ENCODE measurements at places on chromosomes 7 and 10.

DNA sequence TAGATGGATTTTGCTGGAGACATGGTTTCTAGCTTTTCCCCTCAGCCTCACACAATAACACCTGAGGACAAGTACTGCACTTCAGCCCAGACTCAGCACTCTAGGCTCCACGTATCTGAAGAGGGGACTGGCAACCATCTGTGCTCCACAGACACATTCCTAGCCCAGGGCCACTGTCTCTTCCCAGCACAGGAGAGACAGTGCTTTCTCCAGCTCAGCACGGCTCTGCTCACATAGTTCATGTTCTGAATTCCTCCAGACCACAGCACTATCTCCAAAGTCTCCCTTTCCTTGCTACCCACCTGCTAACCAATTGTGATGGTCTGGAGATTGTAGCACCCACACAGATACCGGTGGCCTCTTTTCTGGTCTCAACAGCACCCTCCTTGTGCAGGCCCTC is 114.5 kb downstream of the HTR7 start:
- DNase-seq = no peak

DNA sequence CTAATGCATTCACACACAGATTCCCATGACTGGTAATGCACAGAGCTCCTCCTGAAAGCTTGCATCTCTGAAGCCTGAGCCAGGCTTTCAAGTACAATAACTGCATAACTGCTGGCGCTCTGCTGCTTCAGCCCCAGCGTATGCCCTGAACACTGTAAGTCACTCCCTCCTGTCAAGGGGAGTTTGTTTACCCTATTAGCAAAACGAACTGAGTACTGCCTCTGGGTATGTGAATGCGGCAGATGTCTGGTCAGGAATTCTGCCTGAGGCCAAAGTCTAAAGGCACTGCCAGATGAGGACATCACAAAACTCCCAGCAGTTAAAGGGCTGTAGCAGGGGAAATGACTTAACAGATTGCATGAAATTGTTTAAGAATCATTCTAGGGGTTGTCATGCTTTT is 97.7 kb downstream of the NRCAM start:
- no peak for DNase-seq

- DNase-seq = no peak
These were observed 19.4 kb downstream of the COPG2 start for GRCh38 chr7:130649004-130649790.

- peak; percentile 68 for DNase-seq
These were observed at the start of gene HELLS for GRCh38 chr10:94545391-94546048. Gene HELLS (plus strand): TSS chr10:94545788. CDS start chr10:94545922, 134 bp downstream.

DNA sequence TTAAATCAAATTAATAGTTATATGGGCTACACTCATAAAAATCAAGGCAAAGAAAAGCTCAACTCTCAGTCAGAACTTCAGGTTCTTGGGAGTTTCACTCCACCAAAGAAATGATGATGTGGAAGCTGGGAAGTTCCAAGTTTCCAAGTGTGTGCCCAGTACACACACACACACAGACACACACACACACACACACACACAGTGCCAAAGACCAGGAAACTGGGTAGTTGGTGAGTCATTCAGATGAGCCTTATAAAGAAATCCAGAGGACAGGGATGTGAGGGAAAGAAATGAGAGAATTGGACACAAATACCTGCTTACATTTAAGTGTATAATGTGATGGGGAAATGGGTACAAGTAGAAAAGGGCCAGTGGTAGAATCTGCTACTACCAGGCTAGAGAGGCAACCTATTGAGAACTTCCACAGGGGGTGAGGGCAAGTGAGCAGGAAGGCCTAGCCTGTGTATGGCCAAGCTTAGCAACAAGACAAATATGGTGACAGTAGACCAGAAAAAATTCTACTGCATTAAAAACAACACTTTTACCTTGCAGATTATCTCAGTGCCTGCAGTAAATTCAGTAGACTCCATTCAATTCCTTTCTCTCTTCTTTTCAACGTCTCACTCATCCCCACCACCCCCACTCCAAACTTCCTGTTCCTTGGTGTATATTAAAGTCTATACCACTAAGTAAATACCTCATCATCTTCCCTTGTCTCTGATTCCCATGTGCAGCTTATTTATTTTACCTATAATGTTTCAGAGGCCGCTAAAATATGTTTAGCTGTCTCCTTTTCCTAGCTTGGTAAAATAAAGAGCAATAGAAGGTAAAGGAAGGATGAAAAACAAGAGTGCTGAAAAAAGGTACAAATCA is 95.0 kb downstream of the CABCOCO1 start:
- no peak for DNase-seq

GRCh38 chr7:36400606-36401005 is 10.9 kb downstream of the ANLN start:
- no peak for DNase-seq

GRCh38 chr10:55897490-55897921 is 463.6 kb downstream of the ZWINT start:
- DNase-seq = no peak

GRCh38 chr7:107474104-107474521 is 4.3 kb downstream of the GPR22 start:
- no peak for DNase-seq

DNA sequence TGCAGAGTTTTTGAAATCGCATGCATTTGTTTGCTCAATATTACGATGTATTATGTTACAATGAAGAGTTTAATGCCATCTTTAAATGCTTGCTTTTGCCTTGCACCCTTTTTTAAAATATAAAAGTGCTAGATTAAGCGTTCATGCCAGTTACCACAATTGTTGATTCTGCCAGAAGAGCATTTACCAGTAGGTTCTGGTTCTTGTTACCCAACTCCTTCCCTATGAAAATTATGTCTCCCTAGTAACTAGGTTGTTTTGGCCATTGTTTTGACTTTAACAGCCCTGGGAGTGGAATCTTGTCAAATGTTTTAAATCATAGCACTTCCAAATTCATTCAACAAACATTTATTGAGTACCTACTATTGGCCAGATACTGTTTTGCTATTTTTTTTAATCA is 32.8 kb upstream of the CDK14 start:
- no peak for DNase-seq

DNA sequence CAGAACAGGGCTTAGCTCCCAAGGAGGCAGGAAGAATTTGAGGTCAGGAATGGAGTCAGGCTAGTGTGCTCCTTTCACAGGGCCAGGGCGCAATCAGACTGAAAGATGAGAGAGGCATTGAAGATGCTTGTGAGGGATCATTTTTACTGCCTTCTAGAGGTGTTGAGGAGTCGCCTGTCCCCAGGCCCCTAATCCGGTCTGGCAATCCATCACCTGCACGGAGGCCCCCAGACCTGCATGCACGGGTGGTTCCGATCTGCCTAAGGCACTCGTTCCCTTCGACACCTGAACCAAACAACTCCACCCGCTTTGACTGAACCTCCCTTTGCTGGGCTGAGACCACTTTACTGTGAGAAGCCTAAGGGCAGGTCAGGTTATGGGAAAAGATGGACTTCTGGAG is 8.0 kb downstream of the FOXI2 start:
- no peak for DNase-seq

GRCh38 chr7:133529861-133530260 is 277.0 kb downstream of the EXOC4 start:
- DNase-seq = no peak

GRCh38 chr10:27383595-27384542 is 120.2 kb upstream of the RAB18 start:
- no peak for DNase-seq

DNA sequence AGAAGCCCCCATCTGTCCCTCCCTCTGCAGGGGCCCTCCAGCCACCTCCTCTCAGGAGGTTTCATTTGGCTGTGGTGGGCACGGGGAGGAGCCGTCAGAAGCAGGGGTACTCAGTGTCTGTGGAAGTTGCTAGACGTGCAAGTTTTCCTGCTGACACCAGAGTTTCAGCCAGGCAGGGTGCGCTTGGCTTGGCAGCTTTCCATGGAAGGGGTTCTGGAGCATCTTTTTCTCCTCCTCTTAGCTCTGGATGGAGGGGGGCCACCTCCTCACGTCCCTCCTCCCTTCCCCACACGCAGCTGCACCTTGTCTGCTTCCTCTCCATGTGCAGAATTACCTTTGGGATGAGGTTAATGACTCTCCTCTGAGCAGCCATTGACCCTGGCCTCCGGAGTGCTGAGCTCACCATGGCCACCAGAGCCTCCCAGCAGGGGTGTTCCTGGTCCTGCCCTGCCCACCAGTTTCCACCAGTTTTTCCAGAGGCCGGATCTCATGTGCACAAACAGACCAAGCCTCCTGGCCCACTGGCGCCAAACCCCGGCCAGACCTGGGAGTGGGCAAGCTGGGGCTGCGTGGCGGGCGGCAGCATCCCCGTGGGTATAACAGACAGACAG is 579.8 kb upstream of the FOXK1 start:
- no peak for DNase-seq

GRCh38 chr7:8172372-8173354 is 89.3 kb downstream of the ICA1 start:
- no peak for DNase-seq

GRCh38 chr10:1413256-1413655 is 324.1 kb downstream of the ADARB2 start:
- no peak for DNase-seq

DNA sequence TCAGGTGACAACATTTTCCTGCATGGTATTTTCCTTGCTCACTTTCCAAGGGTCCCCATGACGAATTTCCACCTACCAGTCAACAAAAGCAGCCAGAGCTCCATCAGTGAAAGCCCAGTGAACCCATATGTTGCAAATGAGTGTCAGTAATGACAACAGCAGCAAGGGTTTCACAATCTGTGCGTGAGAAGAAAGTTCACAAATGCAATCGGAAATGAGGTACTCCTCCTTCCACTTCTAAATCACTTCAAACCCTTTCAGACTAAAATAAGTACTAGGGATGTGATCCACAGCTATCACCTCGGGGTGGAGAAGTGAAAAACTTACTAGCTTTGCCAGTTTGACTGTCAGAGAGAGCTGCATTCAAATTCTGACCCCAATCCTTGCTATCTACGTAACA is 55.6 kb upstream of the BET1 start:
- no peak for DNase-seq

GRCh38 chr10:97550336-97551149 is 22.0 kb upstream of the ANKRD2 start:
- DNase-seq = no peak

GRCh38 chr7:67724435-67724834 is 727.8 kb downstream of the TYW1 start:
- no peak for DNase-seq

GRCh38 chr7:139471740-139472353 is 11.6 kb downstream of the KLRG2 start:
- no peak for DNase-seq

DNA sequence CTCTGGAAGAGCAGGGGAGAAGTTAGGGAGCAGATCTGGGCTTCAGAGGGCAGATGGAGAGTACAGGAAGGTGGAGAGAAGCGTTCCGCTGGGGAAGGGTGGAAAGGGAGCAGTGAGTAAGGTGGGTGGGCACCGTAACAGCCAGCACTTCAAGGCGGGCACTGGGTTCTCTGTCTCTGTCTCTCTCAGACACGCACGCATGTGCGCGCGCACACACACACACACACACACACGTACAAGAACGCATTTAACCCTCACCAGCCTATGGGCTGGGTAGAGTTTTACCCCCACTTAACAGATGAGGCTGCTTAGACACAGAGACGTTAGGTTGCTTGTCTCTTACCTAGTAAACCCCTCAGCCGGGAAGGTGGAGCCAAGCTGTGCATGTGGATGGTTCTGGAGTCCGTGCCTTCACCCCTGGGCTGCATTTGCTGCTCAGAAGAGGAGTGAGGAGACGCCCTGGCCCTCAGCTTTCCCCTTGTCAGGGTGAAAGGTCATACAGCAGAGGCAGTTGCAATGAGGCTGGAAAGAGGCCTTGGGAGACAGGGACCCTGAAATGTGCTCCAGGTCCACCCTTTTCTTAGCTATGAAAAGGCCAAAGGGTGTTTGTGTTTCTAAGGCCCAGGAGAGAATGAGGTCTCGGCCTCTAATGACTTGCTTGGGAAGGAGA is 16.0 kb downstream of the ADCYAP1R1 start:
- no peak for DNase-seq

- no peak for DNase-seq
These were observed 233.2 kb downstream of the KLF6 start for GRCh38 chr10:3551761-3552160.

- peak; percentile 14 for DNase-seq
These were observed 20.6 kb upstream of the RHOBTB1 start for GRCh38 chr10:60964257-60965235.

DNA sequence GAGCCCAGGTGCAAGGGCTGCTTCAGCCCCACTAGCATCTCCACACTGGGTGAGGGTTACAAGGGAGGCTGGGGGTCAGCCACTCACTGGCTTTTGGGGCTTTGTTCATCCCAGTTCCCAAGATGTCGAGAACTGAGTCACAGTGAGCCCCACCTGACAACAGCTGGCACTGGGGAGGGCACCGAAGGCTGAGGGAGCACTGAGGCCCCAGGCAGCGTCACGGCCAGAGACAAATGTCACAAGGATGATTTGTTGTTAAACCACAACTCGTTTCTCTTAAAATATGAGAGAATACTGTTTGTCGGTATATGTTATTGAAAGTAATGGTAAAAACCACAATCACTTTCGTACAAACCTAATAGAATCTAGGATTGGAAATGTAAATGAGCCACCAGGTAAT is 219.9 kb downstream of the CELF2 start:
- peak; percentile 40 for DNase-seq

- DNase-seq = no peak
These were observed 442.3 kb upstream of the ZMIZ1 start for GRCh38 chr10:78626471-78626870.

GRCh38 chr10:62610649-62611229 is 193.8 kb upstream of the ADO start:
- DNase-seq = peak; percentile 60

GRCh38 chr10:11304906-11305585 is 287.4 kb downstream of the CELF2 start:
- no peak for DNase-seq

- no peak for DNase-seq
These were observed 154.9 kb upstream of the TMEM72 start for GRCh38 chr10:44756216-44756615.

DNA sequence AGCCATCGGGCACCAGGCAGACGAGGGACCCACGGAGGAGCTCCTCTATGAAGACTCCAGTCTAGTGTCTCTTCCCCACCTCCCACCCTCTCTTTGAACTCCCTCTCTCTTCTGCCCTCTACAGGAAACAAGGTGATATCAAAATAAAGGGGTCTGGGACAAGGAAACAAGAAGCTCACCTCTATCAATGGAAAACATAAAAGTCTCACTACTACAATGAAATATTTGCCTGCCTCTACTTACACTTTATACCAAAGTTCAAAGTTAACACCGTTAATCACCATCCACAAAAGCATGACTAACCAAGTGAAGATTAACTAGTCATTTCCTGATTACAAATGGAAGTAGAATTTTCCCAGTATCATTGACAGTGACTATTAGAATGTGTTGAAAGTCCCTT is 82.2 kb downstream of the PARD3 start:
- no peak for DNase-seq

- no peak for DNase-seq
These were observed 5.4 kb downstream of the WDR86 start for GRCh38 chr7:151404216-151405011.

- no peak for DNase-seq
These were observed 92.9 kb downstream of the ZNF467 start for GRCh38 chr7:149680331-149681025.

DNA sequence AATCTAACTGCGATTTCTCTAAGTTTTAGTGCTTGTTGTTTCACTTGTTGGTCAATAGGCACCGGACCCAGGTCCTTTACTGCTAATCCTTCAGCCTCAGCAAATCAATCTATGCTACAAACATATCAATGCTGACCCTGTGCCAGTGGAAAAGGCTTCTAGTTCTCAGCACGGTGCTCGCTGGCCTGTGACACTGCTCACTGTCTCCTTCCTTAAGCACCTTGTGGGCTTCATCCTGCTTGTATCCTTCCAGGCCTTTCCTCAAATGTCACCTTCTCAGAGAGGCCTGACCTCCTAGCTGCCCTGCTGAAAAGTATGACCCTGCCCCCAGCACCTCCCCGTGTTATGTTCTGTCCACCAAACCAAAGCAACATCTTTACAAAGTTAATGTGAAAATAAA is 201.2 kb upstream of the FRMD4A start:
- no peak for DNase-seq
